Lower lobe of right lung (tissue), 2 donors: ENCODE measurements at places on chromosomes 4 and X. TPM values are rescaled to one million over a fixed set of nuclear protein-coding genes. Genes with fewer than 3 reads are reported as not detected.

Gene FRG2
- total RNA-seq, result not detected

- DNase-seq, result no peak
These were observed 1615.3 kb downstream of the PCDH18 start for GRCh38 chr4:135917011-135917410.

DNA sequence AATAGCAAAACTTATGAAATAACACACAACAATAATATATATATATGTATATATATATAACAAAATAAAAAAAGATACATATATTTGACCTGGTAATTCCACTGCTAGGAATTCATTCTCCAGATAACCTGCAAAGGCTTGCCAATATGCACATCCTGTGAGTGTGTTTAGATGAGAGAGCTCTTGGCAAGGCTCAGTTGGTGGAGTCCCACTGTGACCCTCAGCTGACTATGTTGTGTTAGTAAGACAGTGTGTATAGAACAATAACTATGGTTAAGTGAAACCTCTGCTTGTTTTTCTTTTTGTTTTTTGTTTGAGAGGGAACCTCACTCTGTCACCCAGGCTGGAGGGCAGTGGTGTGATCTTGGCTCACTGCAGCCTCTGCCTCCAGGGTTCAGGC is 39.5 kb upstream of the RBMX start:
- no peak for DNase-seq

DNA sequence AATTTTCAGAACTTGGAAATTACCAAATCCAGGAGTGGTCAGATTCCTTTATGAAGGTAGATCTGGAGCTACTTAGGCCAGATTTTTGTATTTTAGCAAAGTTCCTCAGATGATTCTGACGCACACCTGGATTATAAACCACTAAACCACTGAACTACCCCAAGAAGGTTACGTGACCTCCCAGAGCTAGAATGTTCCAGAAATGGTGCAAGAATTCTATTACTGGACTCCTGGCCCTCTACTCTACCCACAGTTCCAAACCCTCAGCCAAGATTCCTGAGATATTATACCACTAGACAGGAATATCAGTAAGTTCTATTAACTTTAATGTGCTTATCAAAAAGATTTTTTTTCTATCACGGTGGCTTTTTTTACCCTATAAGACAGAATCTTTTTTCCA is 67.1 kb downstream of the ABCG2 start:
- DNase-seq, result no peak

GRCh38 chr4:45831692-45832091 is 292.2 kb downstream of the GABRG1 start:
- DNase-seq, result no peak
